ENCODE measurements at places on chromosomes 16 and 17. TPM values are rescaled to one million over a fixed set of nuclear protein-coding genes. Genes with fewer than 3 reads are reported as not detected.

Gene PTX4
- 0.07 TPM for polyA plus RNA-seq

Gene PITPNM3
- polyA plus RNA-seq = 2.2 TPM

GRCh38 chr16:65318590-65319257 is 196.9 kb upstream of the CDH11 start:
- no peak for DNase-seq

DNA sequence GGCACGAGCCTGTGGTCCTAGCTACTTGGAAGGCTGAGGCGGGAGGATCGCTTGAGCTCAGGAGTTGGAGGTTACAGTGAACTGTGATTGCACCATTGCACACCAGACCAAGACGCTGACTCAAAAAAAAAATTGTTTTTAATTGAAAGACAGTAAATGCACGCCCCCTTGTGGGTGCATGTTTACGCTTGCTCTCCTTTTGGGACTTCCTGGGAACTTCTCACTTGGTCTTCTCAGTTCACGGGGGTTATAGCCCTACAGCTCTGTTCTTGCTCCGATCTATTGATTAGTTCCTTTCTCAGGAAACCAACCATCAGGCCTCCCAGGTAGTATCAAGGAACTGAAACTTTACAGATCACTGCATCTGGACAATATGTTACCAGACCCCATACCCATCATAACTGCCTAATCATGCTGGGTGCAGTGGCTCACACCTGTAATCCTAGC is 14.2 kb upstream of the RIPOR1 start:
- peak; percentile 69 for DNase-seq

DNA sequence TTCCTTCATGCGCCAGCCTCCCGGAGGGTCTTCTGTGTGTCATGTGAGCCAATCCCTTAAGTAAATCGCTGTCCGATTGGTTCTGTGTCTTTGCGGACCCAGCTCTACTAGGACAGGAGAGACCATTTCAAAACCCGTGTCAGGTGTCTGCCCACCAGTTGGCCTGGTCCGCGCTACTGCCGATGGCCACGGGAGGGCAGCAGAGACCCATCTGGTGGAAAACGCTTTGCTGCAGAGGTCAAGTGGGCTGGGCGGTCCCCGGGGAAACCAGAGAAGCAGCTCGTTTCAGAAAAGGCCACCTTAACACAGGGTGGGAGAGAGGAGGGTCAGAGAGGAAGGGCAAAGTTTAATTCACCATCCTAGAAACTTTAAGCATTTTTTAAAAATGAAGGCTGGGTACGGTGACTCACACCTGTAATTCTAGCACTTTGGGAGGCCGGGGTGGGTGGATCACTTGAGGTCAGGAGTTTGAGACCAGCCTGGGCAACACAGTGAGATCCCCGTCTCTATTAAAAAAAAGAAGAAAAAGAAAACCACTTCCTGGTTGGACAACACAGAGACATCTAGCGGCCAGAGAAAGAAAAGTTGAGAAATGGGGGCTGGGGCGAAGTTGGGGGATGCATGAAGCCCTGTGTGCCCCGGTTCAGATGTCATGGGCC is 2.8 kb upstream of the CIBAR2 start:
- DNase-seq = peak; percentile 96

All from A549 (cell line).